ENCODE measurements at places on chromosomes 2 and 18.

GRCh38 chr2:19543663-19544383, 185.4 kb upstream of the OSR1 start:
- ATAC-seq, result no peak

DNA sequence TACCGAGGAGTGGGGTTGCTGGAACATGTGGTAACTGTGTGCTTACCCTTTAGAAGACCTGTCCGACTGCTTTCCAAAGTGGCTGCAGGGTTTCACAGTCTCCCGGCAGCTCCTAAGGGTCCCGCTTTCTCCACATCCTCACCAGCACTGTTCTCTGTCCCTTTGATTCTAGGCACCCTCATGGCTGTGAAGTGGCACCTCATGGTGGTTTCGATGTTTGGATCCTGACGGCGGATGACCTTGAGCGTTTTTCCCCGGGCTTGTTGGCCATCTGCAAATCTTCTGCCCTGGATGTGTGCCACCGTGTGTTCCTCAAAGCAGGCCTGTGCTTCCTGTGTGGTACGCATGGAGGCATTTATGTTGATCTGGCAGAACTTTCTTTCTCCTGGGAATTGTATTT, 292.5 kb upstream of the HDAC4 start:
- no peak for ATAC-seq

GRCh38 chr18:49846718-49847470, 33.6 kb upstream of the ACAA2 start:
- ATAC-seq, result no peak

DNA sequence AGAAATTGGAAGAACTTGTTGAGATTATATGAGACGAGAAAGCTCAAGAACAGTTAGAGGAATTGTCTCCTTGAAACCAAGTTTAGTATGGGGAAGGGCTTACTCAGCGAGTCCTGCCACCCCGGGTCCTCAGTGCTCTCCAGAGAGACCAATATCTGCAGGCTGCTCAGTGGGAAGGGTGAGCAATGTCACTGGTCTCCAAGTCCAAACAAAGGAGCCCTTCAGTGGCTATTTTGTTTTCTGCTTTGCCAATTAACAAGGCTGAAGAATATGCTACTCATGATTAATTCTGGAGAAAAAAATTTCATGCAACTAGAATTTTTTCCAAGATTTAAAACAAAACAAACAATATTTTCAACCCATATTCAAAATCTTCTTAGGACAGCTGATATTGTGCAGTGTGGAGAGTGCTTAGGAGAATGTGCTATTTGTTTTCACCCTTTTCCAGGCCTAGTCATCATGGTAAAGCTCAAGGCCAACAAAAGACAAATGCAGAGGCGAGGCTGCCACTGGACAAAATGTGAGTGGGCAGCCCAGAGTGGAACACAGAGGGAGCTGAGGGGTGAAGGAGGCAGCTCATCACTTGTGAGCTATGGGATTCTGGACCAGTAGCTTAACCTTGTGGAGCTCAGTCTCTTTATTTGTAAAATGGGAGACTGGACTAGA, 83.8 kb upstream of the TMEM17 start:
- ATAC-seq, result no peak

- no peak for ATAC-seq
These were observed 149.3 kb downstream of the GPD2 start for GRCh38 chr2:156585457-156585856.

GRCh38 chr2:23423873-23424680, 39.1 kb downstream of the KLHL29 start:
- no peak for ATAC-seq

GRCh38 chr2:119327431-119327830, 39.2 kb downstream of the C2orf76 start:
- no peak for ATAC-seq

- ATAC-seq, result peak; percentile 46
These were observed 88.8 kb upstream of the ASB18 start for GRCh38 chr2:236352761-236353593.

DNA sequence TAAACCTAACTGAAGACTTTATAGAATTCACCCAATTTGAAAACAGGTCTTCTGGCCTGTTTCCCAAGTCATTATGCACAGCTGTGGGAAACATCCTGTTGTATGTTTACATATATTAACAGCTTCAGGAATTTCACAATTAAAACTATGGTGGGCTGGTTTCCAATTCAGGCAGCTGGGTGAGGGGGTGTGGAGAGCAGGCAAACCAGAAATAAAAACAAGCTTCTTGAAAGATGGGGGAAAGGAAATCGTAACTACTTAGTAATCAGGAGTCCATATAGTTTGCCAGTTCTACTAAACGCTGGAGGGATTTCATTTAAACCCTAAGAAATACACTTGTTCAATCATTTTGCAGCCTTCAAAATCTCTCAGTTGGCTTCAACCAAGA, 22.8 kb downstream of the ATP8B1 start:
- no peak for ATAC-seq

- no peak for ATAC-seq
These were observed 535.1 kb downstream of the RNF144A start for GRCh38 chr2:7452110-7452876.

DNA sequence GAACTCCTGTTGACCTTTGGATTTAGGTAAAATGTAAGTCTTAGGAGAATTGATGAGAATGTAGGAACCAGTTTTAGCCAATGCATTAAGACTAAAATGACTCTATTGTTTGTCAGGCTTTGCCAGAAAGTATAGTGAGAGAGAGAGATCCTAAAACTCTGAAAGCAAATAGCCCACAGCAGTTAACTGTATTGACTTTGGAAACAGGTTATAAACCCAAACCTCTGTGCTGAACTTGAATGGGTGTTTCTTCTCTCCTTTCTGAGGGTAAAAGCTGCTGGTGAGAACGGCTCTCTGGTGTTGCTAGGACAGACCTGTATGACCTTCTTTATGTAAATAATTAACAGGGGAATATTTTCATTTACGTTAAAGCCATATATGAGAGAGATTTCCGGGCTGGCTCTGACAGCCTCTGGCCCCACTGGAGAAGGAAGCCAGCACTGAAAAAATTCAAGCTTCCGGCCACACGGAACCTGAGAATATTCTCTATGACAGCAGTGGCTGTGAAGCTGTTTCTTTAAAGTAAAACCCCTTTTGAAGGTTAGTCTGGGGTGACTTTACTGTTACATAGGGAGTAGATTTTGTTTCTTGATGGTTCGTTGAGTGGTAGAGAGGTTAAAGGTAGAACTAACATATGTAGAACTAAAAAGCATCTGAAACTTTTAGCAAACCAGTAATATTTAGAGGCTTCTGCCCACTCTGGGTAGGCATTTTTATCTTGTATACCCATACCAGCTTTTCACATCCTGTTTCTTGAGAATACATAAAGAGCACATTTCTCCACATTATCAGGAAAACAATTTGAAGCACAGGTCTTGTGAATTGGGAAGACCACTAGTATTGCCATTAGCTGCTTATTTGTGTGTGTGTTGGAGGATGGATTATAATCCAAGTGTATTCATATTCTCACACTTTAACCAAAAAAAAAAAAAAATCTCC, 123.8 kb downstream of the SPTBN1 start:
- peak; percentile 71 for ATAC-seq

DNA sequence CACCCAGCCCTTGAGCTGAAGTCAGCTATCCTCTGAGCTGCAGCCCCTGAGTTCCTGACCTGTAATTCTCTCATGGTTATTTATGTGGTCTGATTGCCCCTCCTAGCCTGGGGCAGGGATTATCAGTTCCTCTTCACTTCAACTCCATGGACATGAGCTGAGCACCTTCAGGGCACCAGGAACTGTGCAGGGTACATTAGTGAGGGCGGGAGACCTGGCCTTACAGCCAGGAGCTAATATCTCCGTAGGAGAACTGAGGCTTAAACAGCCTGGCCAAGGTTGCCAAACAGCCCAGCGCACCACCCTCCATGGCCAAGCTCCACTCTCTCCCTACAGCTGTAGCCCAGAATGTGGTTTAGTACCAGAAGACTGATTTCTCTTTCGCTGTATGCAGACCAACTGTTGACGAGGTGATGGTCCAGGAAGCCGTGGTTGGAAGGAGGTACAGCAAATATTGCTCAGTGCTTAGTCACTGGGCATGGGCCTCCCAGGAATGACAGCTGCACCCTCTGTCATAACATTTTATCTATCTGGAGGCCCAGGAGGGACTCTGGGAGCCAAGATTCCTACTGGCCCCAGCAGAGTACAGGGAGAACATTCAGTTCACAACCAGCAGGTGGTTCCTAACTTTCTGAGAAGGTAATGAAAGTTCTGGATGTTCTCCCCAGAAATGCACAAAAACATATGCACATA, 228.7 kb upstream of the SIX2 start:
- ATAC-seq, result peak; percentile 71

- ATAC-seq, result no peak
These were observed 2.4 kb upstream of the ARID5A start for GRCh38 chr2:96534141-96534540.

DNA sequence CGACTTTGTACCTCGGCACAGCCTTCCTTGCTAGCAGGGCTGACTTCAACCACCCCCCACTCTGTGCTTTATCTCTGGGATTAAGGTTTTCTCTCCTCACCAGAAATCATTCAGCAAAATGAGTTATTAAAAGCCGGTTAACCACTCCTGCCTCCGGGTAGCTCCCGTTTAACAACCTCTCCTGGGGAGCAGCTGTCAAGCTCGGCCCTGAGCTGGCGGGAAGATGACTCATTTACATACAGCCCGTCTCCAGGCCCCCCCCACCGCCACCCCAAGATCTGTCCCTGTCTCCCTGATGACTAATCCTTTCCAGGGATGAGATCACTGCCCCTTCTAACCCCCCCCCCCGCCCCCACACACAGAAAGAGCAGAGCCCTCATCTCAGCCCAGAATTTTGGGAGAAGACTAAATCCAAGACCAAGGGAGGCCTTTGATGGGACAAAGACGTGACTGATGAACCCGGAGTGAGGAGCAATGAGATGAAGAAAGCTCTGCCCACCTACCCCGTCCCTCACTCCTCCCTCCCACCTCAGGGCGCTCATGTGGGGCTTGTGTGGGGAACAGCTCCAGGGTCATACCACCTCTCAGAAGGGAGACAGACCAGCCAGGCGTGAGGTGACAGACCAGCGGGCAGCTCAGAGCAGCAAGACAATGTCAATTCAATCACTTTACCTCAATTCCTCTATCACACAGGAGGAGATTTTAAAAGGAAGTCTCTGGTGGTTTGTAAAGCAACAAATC, 131.4 kb downstream of the MSH2 start:
- peak; percentile 29 for ATAC-seq

- no peak for ATAC-seq
These were observed 111.1 kb upstream of the SPOPL start for GRCh38 chr2:138390316-138390945.

DNA sequence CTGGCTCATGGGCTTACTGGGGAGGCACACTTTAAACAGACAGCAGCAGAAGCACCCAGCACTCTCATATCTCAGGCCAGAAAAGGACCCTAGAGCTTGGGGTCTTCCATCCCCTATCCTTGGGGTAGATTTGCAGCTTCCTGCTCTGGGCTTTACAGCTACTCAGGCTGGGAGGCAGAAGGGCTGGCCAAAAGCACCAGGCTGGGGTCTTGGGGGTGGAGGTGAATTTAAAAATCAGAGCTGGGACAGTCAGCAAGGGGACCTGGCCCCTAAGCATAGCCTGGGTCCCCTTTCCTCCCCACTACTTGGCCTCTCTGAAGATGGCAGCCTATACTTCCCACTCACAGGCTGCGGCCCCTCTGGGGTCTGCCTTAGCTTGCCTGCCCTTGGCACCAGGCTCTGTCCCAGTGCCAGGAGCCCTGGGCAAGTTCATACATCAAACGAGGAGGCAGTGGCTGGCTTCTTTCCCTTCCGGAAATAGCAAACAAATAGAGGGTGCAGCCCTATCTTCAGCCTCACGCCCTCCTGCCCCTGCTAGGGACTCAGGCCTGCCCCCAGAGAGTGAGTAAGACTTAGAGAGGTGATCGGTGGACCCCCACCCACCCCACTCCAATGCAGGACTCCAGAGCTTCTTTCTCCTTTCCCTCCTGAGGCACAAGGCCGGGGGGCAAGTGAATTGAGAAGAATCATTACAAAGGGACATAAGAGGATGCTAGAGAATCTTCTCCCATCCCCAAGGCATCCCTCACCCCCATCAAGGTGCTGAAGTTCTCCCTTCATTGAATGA, 26.0 kb upstream of the TNS1 start:
- ATAC-seq, result peak; percentile 44

- ATAC-seq, result no peak
These were observed 34.0 kb downstream of the MTHFD2 start for GRCh38 chr2:74232426-74232825.

DNA sequence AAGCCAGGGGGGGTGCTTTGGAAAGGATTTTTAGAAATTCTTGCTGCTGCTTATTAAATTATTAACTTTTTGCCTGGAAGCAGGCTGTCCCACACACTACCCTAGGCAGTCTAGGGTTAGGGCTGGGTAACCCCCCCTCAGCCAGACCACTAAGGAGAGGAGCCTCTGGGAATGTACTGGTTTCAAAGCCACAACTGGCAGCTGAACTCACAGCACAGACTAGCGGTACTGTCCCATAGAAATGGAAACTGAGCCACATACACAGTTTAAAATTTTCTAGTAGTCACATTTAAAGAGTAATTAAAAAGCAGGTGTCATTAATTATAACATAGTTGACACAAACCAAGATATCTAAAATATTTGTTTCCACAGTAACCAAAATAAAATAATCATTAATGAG, 50.1 kb downstream of the SPRED2 start:
- no peak for ATAC-seq

GRCh38 chr2:134411828-134412638, 158.2 kb downstream of the MGAT5 start:
- peak; percentile 80 for ATAC-seq

GRCh38 chr18:35625232-35625631, 43.7 kb downstream of the GALNT1 start:
- ATAC-seq, result no peak

GRCh38 chr2:4551691-4552474, 848.5 kb downstream of the DCDC2C start:
- ATAC-seq, result no peak

Data from esophagus mucosa (tissue), 1 donor.